ENCODE measurements at places on chromosomes 13 and 19. TPM values are rescaled to one million over a fixed set of nuclear protein-coding genes. Genes with fewer than 3 reads are reported as not detected.

TRPC4 gene
- total RNA-seq, result 0.54 TPM

AXL gene
- 5.2 TPM for total RNA-seq

FGF9 gene
- total RNA-seq, result not detected

ZNF534 gene
- not detected for total RNA-seq

POLR2E gene
- 81.8 TPM for total RNA-seq
